Activated naive CD4-positive, alpha-beta T cell treated with anti-CD3 and anti-CD28 coated beads, Interleukin-2, amount 50 U/mL, for 72 hours (primary cell): ENCODE measurements at places on chromosomes 1 and 21. TPM values are rescaled to one million over a fixed set of nuclear protein-coding genes. Genes with fewer than 3 reads are reported as not detected.

DNA sequence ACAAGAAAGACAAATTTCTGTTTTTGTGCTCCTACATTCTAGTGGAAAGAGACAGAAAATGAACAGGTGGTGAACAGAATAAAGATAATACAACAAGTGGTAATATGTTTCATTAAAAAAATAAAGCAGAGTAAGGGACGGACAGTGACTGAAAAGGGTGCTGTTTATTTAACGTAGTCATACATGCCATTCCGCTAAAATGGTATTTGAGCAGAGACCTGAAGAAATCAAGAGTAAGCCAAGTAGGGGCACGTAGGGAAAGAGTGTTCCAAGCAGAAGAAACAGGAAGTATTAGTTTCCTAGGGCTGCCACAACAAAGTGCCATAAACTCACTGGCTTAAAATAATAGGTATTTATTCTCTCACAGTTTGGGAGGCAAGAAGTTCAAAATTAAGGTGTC is 65.6 kb upstream of the KCTD3 start:
- no peak for DNase-seq

LDLRAD1 gene
- not detected for total RNA-seq

PYGO2 gene
- 55.3 TPM for total RNA-seq

DNA sequence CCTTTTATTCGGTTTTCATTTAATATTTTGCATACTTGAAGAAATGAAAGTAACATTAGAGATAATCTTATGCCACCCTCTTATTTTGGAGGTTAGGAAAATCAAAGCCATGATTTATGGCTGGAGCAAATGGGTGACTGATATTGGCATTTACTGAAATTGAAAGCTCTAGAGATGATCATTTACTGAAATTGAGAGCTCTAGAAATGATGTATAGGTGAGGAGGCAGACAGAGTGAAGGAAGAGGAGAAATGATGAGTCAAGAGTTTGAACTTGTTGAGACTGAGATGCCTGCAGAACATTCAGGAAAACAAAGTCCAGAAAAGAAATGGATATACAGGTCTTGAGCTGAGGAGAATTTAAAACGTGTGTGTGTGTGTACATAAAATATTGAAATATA is 217.6 kb downstream of the LTN1 start:
- DNase-seq, result no peak

DNA sequence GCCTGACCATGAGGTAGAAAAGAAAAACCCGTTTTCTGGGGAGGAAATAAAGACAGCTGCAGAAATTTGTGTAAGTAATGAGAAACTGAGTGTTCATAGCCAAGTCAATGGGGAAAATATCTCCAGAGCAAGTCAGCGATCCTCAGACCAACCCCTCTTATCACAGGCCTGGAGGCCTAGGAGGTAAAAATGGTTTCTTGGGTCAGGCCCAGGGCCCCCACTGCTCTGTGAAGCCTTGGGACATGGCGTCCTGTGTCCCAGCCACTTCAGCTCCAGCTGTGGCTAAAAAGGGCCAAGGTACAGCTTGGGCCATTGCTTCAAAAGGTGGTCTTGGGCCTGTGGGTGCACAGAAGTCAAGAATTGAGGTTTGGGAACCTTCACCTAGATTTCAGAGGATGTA is 101.0 kb downstream of the NPHS2 start:
- DNase-seq, result no peak

GRCh38 chr1:87134625-87135328 is 193.9 kb upstream of the LMO4 start:
- no peak for DNase-seq
